ENCODE measurements at places on chromosomes 4 and X. TPM values are rescaled to one million over a fixed set of nuclear protein-coding genes. Genes with fewer than 3 reads are reported as not detected.

The NAA11 gene
- total RNA-seq: not detected

The FREM3 gene
- not detected for total RNA-seq

The TEX13C gene
- total RNA-seq: not detected

The HSD17B11 gene
- total RNA-seq: 62.0 TPM

The LINC00632 gene
- total RNA-seq: 14.4 TPM

The BMP3 gene
- 1.3 TPM for total RNA-seq

The AWAT2 gene
- total RNA-seq: not detected

The SHROOM3 gene
- 24.1 TPM for total RNA-seq

The RHOXF1 gene
- not detected for total RNA-seq

The KIT gene
- total RNA-seq: 61.1 TPM

The TRAM1L1 gene
- total RNA-seq: 1.1 TPM

The ARR3 gene
- not detected for total RNA-seq

The PDK3 gene
- total RNA-seq: 9.5 TPM

The MAGEA9B gene
- not detected for total RNA-seq

The PSAPL1 gene
- total RNA-seq: not detected

The SSX1 gene
- total RNA-seq: not detected

The FAM9B gene
- 4.4 TPM for total RNA-seq

The FGFR3 gene
- 2.5 TPM for total RNA-seq

The RIPPLY1 gene
- not detected for total RNA-seq

The EXOC1L gene
- total RNA-seq: not detected

The DAPP1 gene
- total RNA-seq: 2.0 TPM

The GAGE1 gene
- not detected for total RNA-seq

The CSAG3 gene
- not detected for total RNA-seq

The FAM133A gene
- total RNA-seq: not detected

The CAMK2D gene
- 41.5 TPM for total RNA-seq

The NLRP2B gene
- total RNA-seq: not detected

The SSX4B gene
- total RNA-seq: not detected

The CFAP299 gene
- total RNA-seq: not detected

The CYBB gene
- 10.2 TPM for total RNA-seq

The C4orf50 gene
- total RNA-seq: not detected

The EPGN gene
- total RNA-seq: 0.26 TPM

The GDPD2 gene
- not detected for total RNA-seq

The ARMCX2 gene
- 64.1 TPM for total RNA-seq

The CNKSR2 gene
- 20.2 TPM for total RNA-seq

The RNF150 gene
- 58.2 TPM for total RNA-seq

The SGCB gene
- 55.4 TPM for total RNA-seq

The SMIM10L2A gene
- not detected for total RNA-seq

The XAGE1B gene
- not detected for total RNA-seq

The C4orf51 gene
- not detected for total RNA-seq

The BCORL1 gene
- 7.1 TPM for total RNA-seq

The OGT gene
- total RNA-seq: 117 TPM

The TGIF2LX gene
- total RNA-seq: not detected

The FRMPD3 gene
- 0.14 TPM for total RNA-seq

The CT45A1 gene
- total RNA-seq: not detected

The STS gene
- 7.4 TPM for total RNA-seq

The CTAG1A gene
- not detected for total RNA-seq

The XAGE2 gene
- total RNA-seq: not detected

The MAGIX gene
- 12.4 TPM for total RNA-seq

The TET2 gene
- total RNA-seq: 93.5 TPM

The RASGEF1B gene
- total RNA-seq: 0.77 TPM

The XK gene
- 0.26 TPM for total RNA-seq

The TCEAL7 gene
- total RNA-seq: 90.0 TPM

The ZCCHC18 gene
- not detected for total RNA-seq

The ZCCHC13 gene
- total RNA-seq: not detected

The ODAM gene
- total RNA-seq: not detected

The EREG gene
- total RNA-seq: 0.07 TPM

The DCAF4L1 gene
- not detected for total RNA-seq

The RS1 gene
- total RNA-seq: not detected

The NLGN3 gene
- 5.1 TPM for total RNA-seq
